Left colon (tissue), 2 donors: ENCODE measurements at places on chromosomes 13 and 19. TPM values are rescaled to one million over a fixed set of nuclear protein-coding genes. Genes with fewer than 3 reads are reported as not detected.

Gene AKAP8L
- total RNA-seq: 75.1 TPM

DNA sequence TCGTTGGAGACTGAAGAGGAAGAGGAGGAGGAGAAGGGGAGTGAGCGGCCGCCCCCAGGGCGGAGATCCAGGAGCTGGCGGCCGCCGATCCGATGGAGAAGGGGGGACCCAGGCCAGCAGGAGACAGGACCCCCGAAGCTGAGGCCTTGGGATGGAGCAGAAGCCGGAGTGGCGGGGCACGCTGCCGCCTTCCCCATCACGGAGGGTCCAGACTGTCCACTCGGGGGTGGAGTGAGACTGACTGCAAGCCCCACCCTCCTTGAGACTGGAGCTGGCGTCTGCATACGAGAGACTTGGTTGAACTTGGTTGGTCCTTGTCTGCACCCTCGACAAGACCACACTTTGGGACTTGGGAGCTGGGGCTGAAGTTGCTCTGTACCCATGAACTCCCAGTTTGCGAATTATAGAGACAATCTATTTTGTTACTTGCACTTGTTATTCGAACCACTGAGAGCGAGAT is 1.8 kb downstream of the GADD45B start:
- peak; percentile 39 for DNase-seq

DNA sequence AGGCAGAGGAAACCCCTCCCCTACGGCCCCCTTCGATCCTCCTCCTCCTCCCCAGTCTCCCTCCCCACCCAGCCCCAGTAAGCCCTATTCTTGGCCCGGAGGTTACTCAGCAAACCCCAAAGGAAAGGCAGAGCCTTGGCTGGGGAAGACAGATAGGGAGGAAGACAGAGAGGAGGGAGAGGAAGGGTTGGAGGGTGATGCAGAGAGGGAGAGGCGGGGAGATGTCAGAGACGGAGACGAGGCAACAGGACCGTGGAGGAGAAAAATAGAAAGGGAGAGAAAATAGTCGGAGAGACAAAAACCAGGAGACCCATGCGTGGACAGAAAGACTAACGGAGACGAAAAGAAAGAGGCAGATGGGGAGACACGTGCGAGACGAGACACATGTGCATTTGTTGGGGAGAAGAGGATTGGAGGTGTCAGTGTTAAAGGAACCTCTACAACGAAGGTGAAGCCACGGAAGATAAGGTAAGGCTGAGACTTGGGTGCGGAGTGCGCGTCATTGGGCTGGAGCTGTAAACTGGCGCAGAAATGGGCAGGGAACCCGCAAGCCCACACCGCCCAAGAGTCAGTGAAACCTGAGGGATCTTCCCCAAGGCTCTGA is 2.9 kb downstream of the TGFB1 start:
- DNase-seq: no peak

GRCh38 chr13:27379694-27380641 is 44.5 kb upstream of the GTF3A start:
- DNase-seq: peak; percentile 65

- DNase-seq: no peak
Observed at GRCh38 chr13:95710313-95710712, 33.4 kb downstream of the DNAJC3 start.

DNA sequence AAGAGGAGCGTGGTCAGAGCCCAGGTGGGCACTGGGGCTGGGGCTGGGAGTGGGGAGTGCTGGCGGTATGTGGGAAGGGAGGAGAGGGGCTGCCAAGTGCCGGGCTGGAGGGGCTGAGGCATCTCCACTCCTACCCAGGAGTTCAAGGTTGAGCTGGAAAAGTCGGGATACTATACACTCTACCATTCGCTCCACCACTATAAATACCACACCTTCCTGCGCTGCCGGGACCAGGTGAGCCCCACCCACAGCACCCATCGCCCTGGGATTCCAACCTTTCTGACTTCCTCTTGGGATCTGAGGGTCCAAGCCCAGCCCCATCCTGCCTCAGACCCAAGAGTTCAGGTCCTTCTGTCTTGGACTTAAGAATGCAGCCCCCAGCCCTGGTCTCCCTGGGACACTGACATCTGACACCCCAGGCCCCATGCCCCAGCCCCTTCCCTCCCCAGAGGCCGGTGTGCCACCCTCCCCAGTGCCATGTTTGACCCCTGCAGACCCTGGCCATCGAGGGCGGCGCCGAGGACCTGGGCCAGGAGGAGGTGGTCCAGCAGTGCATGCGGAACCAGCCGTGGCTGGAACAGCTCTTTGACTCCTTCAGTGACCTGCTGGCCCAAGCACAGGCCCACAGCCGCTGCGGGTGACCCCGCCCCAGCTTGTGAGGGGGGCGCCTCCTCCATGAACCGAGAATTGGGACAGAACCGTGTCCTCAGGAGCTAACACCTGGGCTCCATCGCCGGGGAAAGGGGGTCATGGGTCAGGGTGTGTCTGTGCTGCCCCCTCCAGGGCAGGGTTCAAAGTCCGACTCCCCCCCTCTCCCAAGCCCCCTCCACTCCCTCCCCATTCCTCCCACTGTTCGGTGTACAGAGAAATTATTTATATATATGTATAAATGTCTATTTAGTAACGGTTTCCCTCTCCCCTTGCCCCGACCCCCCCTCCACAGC is 14.7 kb downstream of the RRAS start:
- no peak for DNase-seq

Gene ZNF547
- total RNA-seq: 1.4 TPM

Gene ZNF418
- total RNA-seq: 0.98 TPM

- no peak for DNase-seq
Observed at GRCh38 chr19:38664503-38665211, 17.2 kb downstream of the ACTN4 start.

Gene IGFL1
- not detected for total RNA-seq

- DNase-seq: no peak
Observed at GRCh38 chr19:29084266-29084665, 128.7 kb downstream of the UQCRFS1 start.

Gene KLK3
- total RNA-seq: 11.7 TPM

Gene HSH2D
- total RNA-seq: 18.8 TPM

- DNase-seq: no peak
Observed at GRCh38 chr19:11425719-11426457, 6.8 kb upstream of the RGL3 start.

GRCh38 chr13:30193279-30194234 is 113.8 kb downstream of the KATNAL1 start:
- DNase-seq: no peak

DNA sequence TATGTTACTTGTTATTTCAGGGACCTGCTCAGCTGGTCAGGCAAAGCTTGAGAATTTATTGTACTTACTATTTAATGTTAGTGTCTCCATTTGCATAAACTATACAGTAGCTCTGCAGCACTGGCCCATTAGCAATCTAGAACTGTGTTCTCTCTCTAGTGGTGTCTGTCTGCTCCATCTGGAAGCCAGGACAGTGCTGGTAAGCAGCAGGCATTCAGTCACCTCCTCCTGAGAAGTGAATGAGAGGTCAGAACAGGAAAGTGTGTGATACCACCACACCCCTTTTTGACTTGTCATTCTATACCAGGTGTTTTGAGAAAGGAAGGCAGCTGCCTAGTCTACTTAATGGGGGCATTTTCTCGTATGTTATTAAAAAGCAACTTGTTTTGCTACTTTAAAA is 3.9 kb downstream of the COG3 start:
- peak; percentile 12 for DNase-seq

Gene MTUS2
- 0.25 TPM for total RNA-seq

Gene SLC15A1
- total RNA-seq: 16.8 TPM

DNA sequence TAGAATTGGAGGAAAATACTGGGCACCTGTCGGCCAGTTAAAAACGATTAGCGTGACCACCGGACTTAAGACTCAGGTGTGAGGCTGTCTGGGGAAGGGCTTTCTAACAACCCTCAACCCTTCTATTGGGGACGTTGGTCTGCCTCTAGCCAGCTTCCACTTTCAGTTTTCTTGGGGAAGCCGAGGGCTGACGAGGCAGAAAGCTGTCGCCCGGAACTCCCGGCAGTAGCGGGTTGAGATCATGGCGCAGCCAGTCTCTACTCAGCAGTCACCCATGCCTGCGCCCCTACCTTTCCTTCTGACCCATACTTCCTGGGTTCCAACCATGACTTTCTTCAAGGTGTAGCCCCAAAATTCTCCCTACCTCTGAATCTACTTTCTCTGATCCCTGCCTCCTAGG is 1424.1 kb downstream of the SLITRK1 start:
- DNase-seq: no peak

- DNase-seq: no peak
Observed at GRCh38 chr19:51794885-51795490, at the start of gene FPR3. TSS of gene FPR3 (plus strand) at chr19:51795157. CDS start at chr19:51823749, 28,592 bp downstream.

Gene TBXA2R
- total RNA-seq: 1.0 TPM

DNA sequence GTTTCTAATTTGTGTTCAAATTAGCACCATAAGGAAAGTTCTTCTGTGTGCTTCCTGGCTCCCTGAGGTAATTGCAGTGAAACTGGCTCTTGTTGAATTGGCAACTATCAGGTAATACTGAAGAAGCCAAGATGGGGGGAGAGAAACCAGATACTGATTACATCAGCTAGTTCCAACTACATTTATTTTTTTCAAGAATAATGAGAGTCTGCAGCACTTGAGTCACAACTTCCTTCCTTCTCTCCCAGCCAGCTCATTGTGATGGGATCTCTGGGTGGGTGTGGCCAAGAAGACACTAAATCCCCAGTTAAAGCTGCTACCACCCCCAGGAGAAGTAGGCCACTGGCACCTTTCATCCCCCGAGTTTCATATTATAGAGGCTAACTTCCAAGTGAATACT is 100.7 kb upstream of the RXFP2 start:
- no peak for DNase-seq

Gene KISS1R
- total RNA-seq: not detected

Gene KIR2DL3
- not detected for total RNA-seq

DNA sequence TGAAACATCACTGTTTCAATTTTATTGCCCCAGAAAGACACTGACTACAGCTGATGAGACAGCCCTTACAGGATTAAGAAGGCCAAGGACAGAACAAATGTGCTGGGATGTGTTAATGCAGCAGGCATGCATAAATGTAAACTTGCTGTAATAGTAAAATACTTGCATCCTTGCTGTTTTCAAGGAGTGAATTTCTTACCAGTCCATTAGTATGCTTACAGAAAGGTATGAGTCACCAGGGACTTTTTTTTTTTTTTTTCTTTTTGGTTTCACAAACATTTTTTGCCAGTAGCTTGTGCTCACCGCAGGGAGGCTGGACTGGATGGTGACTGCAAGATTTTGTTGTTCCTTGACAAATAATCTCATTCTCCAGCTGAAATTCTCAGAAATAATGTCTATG is 55.1 kb downstream of the GPR180 start:
- DNase-seq: no peak

- no peak for DNase-seq
Observed at GRCh38 chr13:39892721-39893685, 237.5 kb downstream of the COG6 start.

Gene SBK3
- not detected for total RNA-seq
